Eye (tissue), 1 donor: ENCODE measurements at places on chromosomes 5 and 9.
A peak's percentile ranks its signal among the peaks of the same experiment; 100 is the strongest.

GRCh38 chr9:90803860-90804593 lies 2.4 kb downstream of the SYK start:
- no peak for DNase-seq

GRCh38 chr5:149865746-149866145 lies 78.8 kb downstream of the PDE6A start:
- no peak for DNase-seq

- DNase-seq, result no peak
Measured at GRCh38 chr9:123225995-123226394, 42.4 kb downstream of the STRBP start.

DNA sequence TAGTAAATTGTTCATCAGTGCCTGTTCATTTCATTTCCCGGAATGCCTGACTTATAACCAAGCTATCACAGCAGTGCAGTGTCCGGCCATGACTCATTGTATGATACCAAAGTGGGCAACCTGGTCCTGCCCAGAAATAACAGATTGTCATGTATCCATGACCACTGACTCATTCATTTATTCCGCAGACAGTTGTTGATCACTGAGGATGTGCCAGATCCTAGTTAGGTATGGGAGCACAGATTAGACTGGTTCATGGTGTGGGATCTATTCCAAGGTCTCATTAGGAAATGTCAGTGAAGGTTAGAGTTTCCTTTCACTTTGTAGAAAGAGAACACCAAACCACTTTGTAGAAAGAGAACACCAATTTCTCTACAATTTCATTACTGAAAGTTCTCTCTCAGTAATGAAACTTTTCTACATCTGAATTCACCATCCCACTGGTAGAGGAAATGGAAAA lies 8.7 kb downstream of the NREP start:
- no peak for DNase-seq

GRCh38 chr5:161847941-161848391 lies at the start of gene GABRA1:
Gene GABRA1 (plus strand): TSS chr5:161848120. CDS start chr5:161850811, 2,691 bp downstream.
- peak; percentile 73 for DNase-seq

DNA sequence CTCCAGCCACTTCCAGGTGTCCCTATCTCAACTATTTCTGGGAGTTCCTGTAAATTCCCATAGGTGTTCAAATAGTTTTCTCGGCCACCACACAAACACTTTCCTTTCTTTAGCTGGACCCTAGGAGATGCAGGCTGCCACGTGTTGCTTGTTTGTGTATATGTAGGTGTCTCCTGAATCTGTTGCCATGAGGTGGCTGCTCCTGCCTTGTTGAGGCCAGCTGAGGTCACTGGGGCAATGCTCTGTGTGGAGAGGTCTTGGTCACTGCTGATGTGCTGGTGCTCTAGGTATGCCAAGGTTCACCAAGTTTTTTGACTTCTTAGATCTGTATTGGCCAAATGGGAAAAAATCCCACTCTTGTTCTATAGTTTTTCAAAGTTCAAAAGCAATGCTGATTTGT lies 132.5 kb upstream of the CHD1 start:
- DNase-seq, result no peak

DNA sequence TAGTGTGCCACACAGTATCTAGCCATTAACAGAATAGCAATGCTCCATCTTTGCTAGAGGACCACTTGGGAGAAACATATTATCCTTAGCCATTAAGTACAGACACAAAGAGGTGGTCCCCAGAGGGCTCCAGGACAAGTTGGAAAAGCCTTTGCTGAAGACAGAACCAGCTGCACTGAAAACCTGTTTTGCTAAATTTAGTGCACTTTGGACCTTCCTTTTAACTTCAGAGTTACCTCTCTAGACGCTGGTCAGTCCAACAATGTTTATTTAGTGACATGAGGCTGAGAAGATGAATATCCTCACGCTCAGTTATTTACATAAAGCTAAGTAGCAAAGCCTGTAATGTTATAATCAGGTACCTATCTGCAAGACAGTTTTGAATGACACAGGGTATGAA lies 265.0 kb upstream of the ZNF608 start:
- peak; percentile 73 for DNase-seq

DNA sequence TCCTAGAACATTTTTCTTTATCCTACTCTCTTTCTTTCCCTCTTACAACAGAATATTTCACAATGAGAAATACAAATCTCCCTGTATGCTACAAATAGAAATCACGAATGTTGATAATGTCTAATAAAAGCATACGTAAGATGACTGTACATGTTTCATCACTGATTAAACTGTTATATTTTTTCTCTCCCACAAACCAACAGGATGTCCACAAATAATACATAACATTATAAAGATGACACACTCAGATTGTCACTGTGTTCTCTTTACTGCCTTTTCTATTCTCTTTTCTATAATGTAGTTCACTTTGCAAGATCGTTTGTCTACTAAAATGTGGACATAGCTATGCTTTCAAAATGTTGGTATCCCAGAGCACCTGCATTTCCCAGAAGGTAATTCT lies 90.7 kb upstream of the PARP8 start:
- DNase-seq, result no peak

GRCh38 chr9:84271531-84271900 lies 69.0 kb downstream of the SLC28A3 start:
- peak; percentile 96 for DNase-seq

DNA sequence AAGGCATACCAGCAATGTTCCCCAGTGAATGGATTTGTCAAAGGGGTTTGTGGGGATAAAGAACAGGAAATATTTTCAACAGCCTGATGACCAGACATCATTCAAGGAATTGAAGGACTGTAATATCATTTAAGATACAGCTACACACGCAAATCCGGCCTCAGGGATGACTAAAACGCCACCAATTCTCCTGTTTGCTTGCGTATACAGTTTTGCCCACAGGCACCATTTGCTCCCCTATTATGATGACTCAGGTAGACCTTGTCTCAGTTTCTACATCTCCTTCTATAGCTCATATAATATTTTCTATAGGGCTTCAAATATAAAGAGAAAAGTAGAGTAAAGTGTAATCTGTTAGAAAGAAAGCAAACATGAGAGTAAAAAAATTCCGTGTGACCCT lies 29.7 kb upstream of the ITGA1 start:
- no peak for DNase-seq

DNA sequence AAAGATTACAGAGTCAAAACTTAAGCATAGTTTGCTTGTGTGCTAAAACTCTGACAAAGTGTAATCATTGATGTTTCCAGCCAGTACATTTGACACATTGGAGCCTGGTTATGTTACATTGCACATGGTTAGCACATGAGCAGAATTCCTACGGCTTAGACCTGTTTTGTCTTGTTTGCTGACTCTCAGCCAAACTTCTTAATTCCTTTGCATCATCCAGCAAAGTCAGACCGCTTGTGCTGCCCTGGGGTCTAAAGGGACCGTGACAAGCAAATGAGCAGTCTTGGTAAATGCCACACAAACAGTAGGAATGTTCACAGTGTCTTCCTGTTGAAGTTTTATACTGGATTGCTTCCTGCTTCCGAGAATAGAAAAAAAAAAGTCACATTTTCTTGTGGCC lies 72.0 kb upstream of the ENTREP1 start:
- DNase-seq, result peak; percentile 59

- DNase-seq, result no peak
Measured at GRCh38 chr9:77968506-77968905, 63.1 kb downstream of the GNAQ start.

DNA sequence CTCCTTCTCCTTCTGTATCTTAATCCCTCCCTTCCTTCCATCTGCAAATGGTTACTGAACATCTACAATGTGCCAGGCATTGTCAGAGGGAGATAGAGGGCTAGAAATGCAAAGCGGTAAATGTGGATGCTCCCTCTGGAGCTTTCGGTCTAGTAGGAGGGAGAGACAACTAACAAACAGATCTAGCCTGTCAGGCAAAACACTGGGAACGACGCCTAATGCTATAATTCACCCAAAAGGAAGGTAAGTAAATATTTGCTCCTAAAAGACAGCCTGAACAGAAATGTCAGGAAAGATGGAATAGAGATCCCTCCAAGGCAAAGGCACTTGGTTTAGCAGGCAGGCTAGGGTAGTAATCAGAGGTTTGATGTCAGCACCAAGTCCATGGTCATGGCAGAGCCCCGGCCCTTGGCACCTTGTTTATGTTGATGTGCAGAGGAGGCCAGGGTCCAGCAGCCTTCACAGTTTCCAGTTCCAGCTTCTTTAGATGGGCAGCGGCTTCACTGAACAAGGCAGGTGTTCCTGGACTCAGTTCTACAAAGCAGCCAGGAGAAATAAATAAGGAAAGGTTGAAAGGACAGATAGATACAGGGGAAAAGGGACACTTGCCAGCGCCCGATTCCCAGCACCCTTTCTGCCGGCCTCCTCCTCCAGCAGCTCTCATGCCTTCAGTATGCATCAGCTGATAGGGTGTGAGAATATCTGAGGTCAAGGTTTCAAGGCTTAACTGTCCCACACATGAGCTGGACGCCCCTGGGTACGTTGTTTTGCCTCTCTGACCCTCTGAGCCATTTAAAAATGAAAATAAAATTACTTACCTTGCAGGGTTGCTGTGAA lies 46.5 kb upstream of the FRRS1L start:
- no peak for DNase-seq

- DNase-seq, result peak; percentile 86
Measured at GRCh38 chr5:144187699-144188294, 17.1 kb downstream of the KCTD16 start.

DNA sequence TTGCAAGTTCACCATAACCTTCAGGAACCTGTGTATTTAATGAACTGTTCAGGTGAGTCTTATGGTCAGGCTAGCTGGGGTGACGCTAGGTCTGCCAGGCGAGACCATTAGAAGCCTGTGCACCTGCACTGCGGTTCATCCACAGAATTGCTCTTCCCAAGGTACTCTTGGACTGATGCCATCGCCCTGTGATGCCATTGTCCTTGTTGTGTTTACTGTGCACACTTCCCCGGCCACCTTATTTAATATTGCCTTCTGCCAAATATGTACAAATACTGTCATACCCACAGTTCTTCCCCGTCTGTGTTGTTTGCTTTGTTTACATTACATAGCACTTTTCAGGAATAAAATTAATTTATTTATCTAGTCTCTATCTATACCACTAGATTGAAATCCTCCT lies 66.3 kb downstream of the RCL1 start:
- no peak for DNase-seq

DNA sequence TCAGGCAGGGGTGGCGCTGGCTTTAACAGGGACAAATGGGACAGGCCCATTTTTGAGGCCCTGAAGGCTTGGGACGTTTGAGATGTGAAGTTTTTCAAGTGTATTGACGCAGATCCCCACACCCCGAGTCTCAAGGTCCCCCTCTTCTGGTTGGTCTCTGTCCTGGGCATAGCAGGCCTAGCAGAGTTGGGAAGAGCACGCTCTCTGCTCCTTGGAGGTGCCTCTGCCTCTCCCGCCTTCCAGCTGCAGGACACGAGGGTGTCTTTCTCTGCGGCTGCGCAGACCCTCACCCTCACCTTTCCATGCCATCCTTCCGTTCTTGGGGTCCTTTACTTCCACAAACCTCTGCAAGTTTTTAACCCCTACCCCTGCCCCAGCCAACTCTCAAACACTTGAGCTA lies 18.6 kb downstream of the ADAMTSL2 start:
- DNase-seq, result no peak

DNA sequence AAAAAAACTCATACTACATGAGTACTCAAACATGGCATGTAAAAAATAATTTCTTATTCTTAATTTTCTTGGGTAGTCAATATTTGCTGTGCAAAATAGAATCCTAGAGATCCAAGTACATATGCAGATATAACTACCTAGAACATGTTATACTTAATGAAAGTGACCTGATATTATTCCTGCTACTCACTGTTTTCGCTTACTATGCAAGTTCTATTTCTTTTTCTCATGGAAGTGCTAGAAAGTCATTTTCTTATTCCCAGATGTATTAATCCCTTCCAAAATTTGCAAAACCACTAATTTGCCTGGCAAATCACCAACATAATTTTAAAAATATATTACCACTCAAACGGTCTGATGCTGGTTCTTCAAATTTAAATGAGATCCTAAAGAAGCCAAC lies 19.2 kb upstream of the PLAC8L1 start:
- no peak for DNase-seq

DNA sequence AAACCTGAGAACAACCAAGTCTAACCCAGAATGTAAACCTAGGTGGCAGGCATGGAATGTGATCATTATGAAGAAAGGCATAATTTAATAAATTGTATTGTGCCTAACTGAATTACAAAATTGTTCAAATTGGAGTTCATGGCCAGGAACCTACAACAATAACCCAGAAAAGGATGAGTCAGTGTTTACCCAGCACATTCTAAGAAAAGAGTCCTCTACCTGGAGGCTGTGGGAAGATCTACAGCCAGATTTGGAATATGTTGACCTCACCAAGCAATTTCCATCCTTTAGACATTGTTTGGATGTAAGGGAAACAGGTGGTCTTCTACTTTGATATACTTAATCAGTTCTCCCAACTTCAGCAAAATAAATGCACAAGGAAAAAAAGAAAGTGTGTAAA lies 152.2 kb downstream of the TMEM161B start:
- DNase-seq, result no peak
